ENCODE measurements at places on chromosomes 11 and 22.

DNA sequence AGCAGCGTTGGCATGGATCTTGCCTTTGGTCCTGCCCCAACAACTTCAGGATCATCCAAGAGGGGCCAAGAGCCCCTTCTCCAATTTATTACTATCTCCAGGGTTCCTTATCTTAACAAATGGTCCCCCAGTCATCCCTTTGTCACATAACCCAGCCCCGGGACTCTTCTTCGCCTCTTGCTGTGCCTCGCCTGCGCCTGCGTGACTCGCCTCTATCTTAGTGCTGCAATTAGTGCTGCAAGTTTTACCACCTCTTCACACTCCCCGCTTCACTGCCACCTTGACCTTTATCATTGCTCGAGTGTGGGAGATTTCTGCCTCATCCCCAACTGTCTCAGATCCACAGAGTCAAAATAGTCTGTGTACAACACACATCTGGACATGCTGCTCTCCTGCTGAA is 4.0 kb upstream of the IGSF22 start:
- DNase-seq = no peak

GRCh38 chr11:62131170-62131464 is 7.3 kb downstream of the INCENP start:
- no peak for DNase-seq

- DNase-seq = no peak
Observed at GRCh38 chr22:37100589-37101127, 8.9 kb downstream of the TMPRSS6 start.

DNA sequence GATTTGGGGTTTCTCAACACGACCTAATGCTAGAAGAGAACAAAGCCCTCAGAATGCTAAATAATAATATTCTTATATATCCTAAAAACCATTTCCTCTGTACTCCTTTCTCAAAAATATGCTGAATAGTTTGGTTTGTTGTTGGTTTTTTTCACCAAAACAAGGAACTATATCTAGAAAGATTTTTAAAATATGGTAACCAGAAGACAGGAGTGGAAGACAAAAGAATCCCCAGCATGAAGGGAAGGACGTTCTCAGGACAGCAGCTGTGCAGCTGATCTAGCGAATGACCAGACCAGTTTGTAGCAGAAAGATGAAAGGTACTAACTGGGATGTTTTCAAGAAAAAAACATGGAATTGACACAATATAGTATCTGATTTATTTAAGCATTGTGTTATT is 19.3 kb downstream of the FEZ1 start:
- DNase-seq = no peak

DNA sequence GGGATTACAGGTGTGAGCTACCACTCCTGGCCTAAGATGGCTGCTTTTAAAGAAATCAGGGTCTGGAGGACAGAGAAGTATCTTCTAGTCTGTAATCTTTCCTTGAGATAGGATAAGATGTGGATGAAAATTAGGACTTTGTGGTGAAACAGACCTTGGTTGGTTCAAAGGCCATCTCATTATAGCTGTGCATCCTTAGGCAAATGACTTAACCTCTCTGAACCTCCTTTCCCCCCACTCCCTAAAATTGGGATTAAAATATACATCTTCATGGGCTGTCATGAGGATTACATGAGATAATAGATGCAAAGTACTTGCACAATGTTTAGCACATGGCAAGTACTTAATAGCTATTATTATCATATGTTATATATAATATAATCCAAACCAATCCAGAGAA is 10.8 kb upstream of the E2F8 start:
- DNase-seq = no peak
